Activated naive CD4-positive, alpha-beta T cell treated with anti-CD3 and anti-CD28 coated beads, Interleukin-2, amount 50 U/mL, for 72 hours (primary cell): ENCODE measurements at places on chromosomes 3 and 15.

DNA sequence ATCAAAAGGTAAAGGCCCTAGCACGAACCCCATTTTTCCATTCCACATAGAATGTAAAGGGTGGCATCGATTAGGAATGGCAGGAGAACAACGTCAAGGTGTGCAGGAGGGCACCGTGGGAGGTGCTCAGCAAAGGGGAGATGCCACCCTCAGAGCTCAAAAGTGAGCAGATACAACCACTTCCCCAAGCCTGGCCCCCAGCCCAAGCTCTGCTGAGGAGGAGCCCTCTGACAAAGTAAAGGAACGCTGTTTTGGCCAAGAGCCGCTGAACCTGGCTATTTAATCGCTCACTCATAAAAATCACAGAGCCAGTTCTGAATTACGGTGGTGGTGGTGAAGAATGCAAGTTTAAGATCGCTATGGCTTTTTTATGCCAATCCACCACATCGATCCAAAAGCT is 12.4 kb downstream of the GNB5 start:
- DNase-seq, result no peak

GRCh38 chr3:194067949-194068362 is 68.0 kb upstream of the HES1 start:
- DNase-seq, result no peak

DNA sequence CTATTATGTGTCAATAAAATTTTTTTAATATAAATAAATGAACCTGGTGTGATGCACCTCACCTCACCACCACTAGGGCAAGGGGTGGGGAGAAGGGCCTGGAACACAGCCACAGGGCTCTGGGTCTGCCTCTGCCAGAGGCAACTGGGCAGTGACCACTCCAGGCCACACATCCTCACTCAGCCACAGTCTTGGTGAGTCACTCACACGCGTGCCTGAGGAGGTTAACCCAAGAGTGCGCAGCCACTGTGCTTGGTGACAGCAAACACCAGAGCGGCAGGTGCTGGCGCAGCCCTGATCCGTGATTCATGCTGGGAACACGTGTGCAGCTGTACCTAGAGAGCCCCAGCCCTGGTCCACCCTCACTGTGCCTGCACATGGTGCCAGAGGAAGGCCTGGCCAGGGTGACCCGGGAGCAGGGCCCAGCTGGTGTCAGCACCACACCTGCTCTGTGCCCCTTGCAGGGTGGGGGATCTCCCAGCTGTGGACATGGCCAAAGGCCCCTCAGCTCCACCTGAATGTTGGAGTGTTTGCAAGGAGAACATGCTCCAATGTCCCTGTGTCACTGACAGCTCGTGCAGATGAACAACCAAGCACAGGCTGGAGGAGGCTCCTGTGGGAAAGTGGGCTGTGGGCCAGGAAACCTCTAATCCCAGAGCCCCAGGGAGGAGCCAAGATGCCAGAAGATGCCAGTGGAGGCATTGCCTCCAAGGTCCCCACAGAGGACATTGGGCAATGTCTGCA is 2.1 kb downstream of the SLC41A3 start:
- DNase-seq, result no peak

DNA sequence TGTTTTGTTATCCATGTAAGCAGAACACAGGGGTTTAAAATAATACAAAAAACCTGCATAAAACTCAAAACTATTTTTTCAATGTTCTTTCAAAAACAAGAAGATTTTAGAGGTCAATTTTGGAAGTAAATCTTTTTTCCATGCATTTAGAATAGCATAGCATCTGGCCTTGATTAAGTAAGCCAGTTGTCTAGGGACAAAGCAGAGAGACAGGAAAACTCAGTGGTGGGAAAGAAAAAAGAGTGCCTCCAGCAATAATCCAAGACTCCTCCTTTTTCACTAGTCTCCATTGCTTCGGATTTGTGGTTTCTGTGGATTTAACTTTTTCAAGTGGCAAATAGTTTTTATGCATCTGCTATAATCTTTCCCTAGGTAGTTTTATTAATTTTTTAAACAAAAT is 88.9 kb downstream of the SUCNR1 start:
- no peak for DNase-seq

GRCh38 chr15:101702077-101702476 is 22.2 kb downstream of the TARS3 start:
- DNase-seq, result no peak

GRCh38 chr3:13108861-13109260 is 35.6 kb upstream of the IQSEC1 start:
- no peak for DNase-seq

GRCh38 chr3:33980252-33980651 is 181.8 kb downstream of the PDCD6IP start:
- DNase-seq, result no peak

GRCh38 chr3:48129921-48130320 is 58.3 kb downstream of the CDC25A start:
- no peak for DNase-seq

- DNase-seq, result no peak
Measured at GRCh38 chr3:63908776-63909175, 3.4 kb downstream of the SCAANT1 start.

GRCh38 chr3:71815340-71816067 is 30.6 kb upstream of the PROK2 start:
- no peak for DNase-seq

DNA sequence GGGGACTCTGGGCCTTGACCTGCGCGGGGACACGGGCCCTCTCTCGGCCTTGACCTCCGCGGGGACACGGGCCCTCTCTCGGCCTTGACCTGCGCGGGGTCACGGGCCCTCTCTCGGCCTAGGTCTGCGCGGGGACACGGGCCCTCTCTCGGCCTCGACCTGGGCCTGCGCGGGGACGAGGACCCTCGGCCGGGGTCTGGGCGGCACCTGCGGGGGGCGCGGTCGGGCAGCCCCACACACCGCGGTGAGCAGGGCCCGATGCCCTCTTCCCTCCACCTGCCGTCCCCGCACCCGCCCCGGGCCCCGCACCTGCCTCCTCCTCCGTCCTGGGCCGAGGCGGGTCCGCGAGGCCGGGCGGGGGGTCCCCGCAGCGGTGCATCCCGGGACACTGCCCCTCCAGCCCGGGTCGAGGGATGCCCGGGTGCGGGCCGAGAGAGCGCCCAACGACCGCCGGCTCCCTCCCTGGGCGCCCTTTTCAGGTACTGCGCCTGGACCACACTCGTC is 15.6 kb upstream of the CERS3 start:
- DNase-seq, result no peak

DNA sequence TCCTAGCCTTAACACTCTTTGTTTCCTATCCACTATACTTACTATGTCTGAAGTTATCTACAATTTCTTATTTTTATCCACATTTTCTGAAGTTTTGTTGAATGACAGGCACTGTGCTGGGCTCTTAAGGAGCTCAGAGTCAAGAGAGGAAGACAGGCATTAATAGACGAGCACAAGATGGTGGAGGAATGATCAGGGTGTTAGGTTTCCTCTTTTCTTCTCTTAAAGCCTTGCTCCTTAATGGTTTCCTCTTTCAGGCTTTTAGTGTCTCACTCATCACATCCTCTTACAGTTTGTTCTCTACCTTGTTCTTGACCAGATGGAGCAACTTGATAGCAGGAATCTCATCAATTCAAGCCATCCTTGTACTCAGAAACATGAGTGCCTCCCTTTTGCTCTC is 52.9 kb upstream of the BCL6 start:
- no peak for DNase-seq

GRCh38 chr3:186105543-186105942 is 3.3 kb downstream of the ETV5 start:
- no peak for DNase-seq

GRCh38 chr15:101549647-101550046 is 60.1 kb upstream of the PCSK6 start:
- no peak for DNase-seq

DNA sequence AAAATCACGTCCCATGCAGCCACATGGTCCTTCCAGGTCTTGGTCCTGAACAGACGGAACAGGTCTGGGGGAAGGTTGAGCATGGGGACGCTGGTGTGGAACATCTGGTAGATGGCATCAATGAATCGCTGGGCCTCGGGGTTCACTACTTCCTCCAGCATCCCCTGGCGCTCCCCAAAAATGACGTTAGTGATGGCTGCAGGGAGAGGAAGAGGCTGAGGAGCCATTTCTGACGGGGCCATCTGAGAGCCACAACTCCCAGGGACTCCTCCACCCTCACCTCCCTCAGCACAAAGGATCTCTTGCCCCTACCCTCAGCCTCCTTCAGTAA is 23.7 kb downstream of the CYP11A1 start:
- no peak for DNase-seq

DNA sequence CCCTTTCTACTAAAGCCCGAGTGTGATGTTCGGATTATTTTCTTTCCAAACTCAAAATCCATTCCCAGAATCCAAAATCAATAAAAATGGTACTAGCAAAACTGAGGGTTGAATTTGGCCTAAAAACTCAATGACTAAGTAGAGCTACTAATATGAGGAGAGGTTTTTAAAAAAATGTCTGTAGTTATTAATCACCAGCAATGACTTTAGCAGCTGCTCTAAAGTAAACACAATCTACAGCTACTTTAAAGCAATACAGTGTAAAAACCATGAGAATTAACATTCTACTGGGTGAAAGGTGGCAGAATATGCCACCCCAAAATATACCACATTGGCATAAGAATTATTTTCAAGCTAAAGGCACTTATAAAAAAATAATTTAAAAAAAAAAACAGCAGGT is 23.5 kb downstream of the FHIT start:
- DNase-seq, result no peak

GRCh38 chr3:71549951-71550350 is 33.6 kb downstream of the FOXP1 start:
- DNase-seq, result no peak

DNA sequence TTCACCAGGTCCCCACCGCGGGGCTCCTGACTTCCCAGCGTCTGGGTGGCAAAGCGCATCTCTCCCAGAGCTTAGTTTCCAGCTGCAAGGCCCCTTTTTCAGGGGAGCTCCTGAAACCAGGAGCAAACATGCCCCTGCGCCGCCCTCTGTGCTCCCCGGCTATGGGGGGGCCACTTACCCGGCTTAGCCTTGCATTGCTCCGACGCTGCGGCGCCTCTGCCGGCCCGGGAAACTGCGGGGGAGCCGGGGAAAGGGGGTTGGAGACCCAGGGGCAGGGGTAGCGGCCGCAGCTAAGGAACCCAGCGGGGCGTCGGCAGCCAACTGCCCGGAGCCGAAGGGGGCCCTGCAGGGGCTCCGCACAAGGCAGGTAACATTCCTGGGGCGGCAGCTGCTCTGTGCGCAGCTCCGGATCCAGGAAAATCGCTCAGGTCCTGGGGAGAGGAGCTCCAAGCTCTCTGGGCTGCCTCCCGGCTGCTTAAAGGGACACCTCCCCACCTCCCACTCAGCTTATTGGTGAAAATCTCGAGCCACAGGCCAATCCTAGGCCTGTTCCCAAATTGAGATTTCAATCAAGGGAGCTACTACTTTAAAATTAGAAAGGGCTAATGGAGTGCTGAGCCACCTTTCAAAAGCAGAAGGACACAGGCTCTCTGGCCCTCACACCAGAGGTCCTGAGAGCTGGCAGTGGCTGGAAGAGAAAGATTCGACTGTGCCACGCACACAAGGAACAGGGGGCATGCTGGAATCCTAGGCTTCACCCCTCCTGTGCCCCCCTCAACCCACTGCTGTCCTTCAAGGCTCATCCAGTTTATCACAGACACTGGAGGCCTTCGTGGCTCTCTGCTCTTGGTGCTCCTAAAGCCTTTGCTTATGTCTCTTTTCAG is 42.7 kb upstream of the PRICKLE2 start:
- no peak for DNase-seq

DNA sequence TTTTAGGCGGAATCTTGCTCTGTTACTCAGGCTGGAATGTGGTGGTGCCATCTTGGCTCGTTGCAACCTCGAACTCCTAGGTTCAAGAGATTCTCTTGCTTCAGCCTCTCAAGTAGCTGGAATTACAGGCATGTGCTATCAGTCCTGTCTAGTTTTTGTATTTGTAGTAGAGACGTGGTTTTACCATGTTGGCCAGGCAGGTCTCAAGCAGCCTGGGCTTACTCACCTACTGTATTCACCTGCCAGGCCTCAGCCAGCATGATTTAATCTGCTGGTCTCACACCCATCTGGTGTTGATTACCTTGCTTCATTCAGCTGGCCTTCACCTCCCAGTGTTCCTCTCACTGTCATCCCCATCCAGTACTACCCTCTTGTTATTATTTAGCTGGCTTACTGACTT is 102.0 kb downstream of the IL12A start:
- no peak for DNase-seq

DNA sequence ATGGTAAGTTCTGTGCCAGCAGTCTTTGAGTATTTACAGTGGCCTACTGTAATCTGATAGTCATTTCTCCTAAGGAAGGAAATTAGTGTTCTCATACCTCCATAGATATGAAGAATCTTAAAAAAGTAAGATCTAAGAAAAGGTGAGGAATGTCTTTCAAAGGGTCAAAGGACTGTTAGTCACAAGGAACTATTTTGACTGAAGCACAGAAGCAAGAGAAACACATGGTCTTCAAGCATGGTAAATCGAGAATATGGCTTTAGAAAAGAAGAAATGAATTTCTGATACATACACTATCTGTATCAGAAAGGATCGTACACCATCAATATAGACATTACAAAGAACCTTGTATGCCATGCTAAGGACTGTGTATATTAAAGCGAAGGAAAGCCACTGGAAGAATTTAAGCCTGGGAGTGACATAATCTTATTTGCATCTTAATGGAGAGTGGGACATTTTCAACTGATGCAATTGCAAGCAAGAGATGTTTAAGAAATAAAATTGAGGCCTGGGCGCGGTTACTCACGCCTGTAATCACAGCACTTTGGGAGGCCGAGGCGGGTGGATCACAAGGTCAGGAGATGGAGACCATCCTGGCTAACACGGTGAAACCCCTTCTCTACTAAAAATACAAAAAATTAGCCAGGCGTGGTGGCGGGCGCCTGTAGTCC is 5.5 kb upstream of the ACAP2 start:
- no peak for DNase-seq

GRCh38 chr15:65920825-65921309 is 51.6 kb downstream of the RAB11A start:
- no peak for DNase-seq

DNA sequence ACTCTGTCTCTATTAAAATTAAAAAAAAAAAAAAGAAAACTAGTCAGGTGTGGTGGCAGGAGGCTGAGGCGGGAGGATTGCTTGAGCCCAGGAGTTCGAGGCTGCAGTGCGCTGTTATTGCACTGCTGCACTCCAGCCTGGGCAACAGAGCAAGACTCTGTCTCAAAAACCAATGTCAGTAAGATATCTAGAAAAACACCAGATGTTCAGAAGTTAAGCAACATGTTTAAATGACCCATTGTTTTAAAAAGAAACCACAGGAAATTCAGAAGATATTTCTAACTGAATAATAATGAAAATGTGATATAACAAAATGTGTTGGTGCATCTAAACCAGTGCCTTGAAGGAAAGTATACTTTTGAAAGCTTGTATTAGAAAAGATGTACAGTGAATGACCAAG is 203.4 kb upstream of the CGNL1 start:
- no peak for DNase-seq

DNA sequence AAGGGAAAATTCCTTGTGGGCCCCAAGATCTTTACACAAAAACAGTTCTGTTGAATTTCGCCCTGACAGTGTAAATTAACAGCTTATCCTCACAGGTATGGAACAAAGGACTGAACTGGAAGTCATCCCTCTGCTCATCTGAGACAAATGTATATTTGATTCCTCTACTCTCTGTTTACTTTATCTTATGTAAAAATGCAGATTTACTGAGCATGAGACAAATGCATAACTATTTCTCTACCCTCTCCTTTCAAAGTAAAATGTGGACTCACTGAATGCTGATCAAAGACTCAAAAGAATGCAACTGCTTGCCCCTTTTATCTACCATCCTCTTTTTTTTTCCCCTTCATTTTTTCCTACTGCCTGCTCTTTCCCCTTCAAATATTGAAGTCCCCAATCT is 98.6 kb upstream of the CRBN start:
- no peak for DNase-seq

GRCh38 chr3:103494011-103494410 is 1059.2 kb downstream of the ZPLD1 start:
- DNase-seq, result no peak
